ENCODE measurements at places on chromosomes 5 and 9. TPM values are rescaled to one million over a fixed set of nuclear protein-coding genes. Genes with fewer than 3 reads are reported as not detected.

Gene ORM1
- total RNA-seq: not detected

Gene SLC6A18
- total RNA-seq: not detected

DNA sequence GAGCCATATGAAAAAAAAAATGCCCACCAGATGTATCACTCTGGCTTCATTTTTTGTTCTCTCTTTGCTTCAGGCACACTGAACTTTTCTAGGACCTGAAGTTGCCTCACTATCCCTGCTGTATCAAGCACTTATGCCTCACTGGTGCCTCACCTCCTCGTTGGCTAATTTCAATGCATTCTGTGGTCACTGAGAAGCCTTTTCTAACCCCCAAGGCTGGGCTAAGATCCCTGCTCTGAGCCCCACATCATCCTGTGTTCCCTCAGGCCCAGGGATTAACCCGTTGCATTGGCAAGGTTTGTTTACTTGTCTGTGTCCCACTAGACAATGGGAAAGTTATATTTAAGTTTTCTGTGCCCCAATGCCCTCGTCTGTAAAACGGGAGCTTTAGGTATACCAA lies 362.7 kb downstream of the OSTF1 start:
- DNase-seq: no peak

- DNase-seq: no peak
Measured at GRCh38 chr9:117703537-117703936, 666 bp upstream of the TLR4 start.

Gene PCDHGB4
- total RNA-seq: not detected

Gene SLC4A9
- total RNA-seq: 0.41 TPM

GRCh38 chr5:52743970-52744369 lies 43.7 kb upstream of the ITGA1 start:
- DNase-seq: no peak

- DNase-seq: no peak
Measured at GRCh38 chr5:178529080-178529479, 61.1 kb downstream of the COL23A1 start.

DNA sequence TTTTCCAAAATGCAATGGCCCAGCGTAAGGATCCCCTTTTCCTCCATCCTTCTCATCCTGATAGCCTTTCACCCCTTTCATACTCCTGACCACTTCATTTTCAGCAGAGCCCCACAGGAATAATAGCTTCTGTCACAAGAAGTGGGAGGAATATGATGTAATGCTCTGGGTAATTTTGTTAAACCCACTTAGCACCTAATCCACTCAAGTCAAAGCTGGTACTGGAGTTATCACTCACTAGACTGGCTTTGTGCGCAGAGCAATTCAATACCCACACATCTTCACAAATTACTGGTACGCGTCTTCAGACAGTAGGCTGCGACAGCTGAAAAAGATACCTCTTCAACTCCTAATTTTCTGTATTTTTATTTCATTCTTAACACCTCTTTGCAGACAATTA lies 2232.8 kb upstream of the WWC1 start:
- DNase-seq: no peak

GRCh38 chr5:174177976-174178605 lies 132.6 kb downstream of the NSG2 start:
- DNase-seq: no peak

- no peak for DNase-seq
Measured at GRCh38 chr5:149452007-149452664, 73.0 kb upstream of the IL17B start.

GRCh38 chr9:23643656-23644258 lies 182.3 kb downstream of the ELAVL2 start:
- no peak for DNase-seq

Gene NAIF1
- 12.7 TPM for total RNA-seq

Gene HTR1A
- total RNA-seq: not detected

GRCh38 chr5:74598731-74599130 lies 41.8 kb downstream of the ENC1 start:
- no peak for DNase-seq

Gene HOMER1
- 2.0 TPM for total RNA-seq

GRCh38 chr5:14054111-14054854 lies 88.9 kb upstream of the TRIO start:
- no peak for DNase-seq

DNA sequence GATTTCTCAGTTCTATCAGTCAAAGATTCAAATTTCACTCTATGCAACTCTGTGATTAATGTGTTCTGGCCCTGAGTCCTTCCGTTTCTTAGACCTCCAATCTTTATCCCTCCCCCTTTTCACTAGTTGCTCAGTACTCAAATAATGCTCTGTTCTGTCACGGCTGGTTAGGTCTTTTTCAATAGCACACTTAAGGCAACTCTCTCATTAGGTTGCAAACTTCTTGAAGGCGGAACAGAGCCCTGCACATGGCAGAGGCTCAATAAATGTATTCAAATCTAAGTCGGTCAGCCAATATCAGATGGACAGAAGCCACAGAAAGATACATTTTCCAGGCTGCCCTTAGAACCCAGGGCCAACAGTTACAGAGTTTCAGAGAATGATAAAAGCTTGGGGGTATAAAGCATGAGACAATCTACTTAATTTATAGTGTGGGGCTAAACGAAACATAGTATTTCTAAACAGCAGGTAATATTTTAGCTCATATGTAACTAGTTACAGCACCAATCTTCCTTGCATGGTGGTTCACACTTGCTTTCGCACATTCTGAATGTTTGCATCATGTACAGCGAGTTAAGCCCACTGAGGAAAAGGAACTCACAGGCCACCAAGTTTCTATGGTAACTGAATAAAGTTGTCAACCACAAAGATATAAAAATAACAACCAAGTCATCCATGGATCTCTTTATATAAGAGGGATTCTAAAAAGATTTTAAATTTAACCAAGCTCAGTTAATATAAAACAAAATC lies 67.1 kb upstream of the GOLPH3 start:
- DNase-seq: no peak

GRCh38 chr5:132472431-132472830 lies 18.1 kb downstream of the IRF1 start:
- no peak for DNase-seq

All from activated naive CD4-positive, alpha-beta T cell treated with anti-CD3 and anti-CD28 coated beads, Interleukin-2, amount 50 U/mL, for 72 hours (primary cell).